ENCODE measurements at places on chromosomes 5 and 9.
A peak's percentile ranks its signal among the peaks of the same experiment; 100 is the strongest.

DNA sequence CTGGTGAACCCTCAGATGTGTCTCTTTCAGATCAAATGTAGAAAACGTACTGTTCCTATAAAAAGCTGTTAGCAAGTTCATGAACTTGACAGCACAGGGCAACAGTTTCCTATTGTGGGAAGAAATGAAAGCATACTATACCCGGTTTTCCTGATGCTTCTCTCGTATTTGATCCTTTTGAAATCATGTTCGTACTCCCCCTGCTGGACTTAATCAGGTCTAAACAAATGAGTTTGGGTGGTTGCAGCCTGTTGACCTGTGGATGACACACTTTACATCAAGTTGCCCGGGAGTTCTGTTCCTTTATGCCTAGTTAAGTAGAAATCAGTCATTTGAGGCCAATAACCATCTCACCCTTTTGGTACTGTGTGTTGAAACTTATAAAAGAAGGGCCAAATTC is 1992.3 kb downstream of the MAT2B start:
- no peak overlapping the region for H3K27ac ChIP-seq
- no peaks in the 10 kb centered on the region for H3K27me3 ChIP-seq
- no peak overlapping the region for H3K4me3 ChIP-seq
- no peak for DNase-seq

DNA sequence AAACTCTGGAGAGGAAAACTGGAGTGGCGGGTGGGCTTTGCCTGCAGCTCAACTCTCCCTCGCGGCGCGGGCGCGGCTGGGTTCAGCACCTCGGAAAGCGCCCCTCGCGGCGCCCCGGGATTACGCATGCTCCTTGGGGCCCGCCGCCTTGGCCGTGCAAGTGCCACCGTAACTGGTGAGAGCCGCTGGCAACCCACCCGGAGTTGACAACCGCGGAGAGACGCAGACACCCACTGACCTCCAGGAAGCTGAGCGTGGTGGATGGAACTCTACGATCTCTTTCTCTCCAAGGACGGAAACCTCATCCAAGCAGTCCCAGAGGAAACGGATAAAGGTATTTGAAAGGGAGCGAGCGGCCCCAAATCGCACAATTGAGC is 194 bp upstream of the RXFP3 start:
- H3K4me3 ChIP-seq, result no peak overlapping the region
- DNase-seq, result peak; percentile 62
- H3K27me3 ChIP-seq, result peaks cover 43% of the 10 kb centered on the region
- H3K36me3 ChIP-seq, result no peaks in the 10 kb centered on the region
- H3K4me1 ChIP-seq, result no peaks in the 10 kb centered on the region
- no peak overlapping the region for H3K27ac ChIP-seq

DNA sequence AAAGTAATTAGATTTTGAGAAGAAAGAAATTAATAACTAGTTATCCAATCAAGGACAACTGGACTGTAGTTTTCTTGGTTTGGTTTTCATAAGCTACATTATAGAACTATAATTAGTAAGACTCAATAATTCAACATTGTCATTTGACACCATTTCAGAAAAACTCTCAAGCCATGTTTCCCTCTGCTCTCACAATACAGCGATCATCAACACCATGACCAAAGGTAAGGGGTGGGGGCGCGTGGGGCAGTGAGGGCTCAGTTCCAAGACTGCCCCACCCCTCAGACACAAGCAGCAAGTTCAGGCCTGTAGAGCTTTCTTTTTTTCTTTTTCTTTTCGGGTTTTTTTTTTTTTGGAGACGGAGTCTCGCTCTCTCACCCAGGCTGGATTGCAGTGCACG is 6.4 kb downstream of the CMBL start:
- no peaks in the 10 kb centered on the region for H3K36me3 ChIP-seq
- no peak overlapping the region for H3K4me3 ChIP-seq
- DNase-seq, result no peak
- H3K27me3 ChIP-seq, result peaks cover 12% of the 10 kb centered on the region
- H3K4me1 ChIP-seq, result no peaks in the 10 kb centered on the region
- no peak overlapping the region for H3K27ac ChIP-seq

DNA sequence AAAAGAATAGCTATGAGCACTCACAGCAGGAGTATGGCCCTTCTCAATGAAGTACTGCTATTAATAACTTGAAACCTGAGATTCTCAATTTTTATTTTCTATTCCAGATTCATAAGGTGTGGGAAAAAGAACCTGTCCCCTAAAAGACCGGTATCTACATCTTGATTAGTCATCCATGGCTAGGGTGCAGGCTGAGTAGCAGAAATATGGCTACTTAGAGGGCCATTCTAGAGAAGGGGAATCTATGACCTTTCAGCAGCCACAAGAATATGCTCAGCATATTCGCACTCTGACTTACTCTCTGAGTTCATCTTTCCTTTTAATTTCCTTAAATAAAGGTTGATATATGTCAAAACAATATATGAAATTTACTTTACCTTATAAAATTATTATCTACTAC is 27.7 kb downstream of the WDR36 start:
- H3K4me3 ChIP-seq, result no peak overlapping the region
- H3K36me3 ChIP-seq, result peaks cover 60% of the 10 kb centered on the region
- peaks cover 48% of the 10 kb centered on the region for H3K4me1 ChIP-seq
- H3K27ac ChIP-seq, result peak overlapping the region; percentile 11
- no peaks in the 10 kb centered on the region for H3K27me3 ChIP-seq

DNA sequence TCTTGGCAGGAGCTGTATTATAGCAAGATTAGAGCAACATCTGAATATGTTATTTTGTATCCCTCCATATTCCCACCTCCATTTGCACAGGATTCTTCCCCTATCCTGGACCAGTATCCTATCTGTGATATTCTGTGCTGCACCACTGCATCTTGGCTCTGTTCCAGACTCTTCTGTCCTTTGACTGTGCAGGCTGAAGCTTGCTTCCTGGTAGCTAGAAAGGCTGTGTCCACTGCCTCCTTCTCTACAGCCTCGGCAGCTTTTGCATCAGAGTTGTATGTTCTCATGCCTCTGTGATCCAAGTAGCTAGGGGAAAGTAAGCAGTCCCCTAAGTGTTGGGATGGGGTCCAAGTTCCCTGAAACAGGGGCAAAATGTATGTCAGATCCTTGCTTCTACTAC is 104.1 kb downstream of the GAS1 start:
- H3K27me3 ChIP-seq, result no peaks in the 10 kb centered on the region
- H3K36me3 ChIP-seq, result no peaks in the 10 kb centered on the region
- H3K4me3 ChIP-seq, result no peak overlapping the region
- DNase-seq, result no peak
- no peaks in the 10 kb centered on the region for H3K4me1 ChIP-seq

DNA sequence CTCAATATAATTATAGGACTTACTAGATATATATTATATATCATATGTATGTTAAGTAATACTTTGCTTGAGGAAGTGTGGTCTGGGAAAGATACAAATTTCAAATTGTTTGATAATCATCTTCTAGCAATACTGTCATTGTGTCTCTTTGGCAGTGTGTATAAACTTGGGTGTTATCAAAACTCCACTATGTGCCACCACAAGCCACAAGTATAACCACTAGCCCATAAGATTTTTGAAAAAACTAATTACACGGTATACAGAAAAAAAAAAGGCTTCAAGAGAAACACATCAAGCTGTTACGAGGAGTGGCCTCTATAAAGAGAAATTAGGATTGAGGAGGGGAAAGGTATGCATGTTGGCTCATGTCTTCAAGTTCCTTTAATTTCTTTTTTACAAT is 44.7 kb upstream of the PCSK5 start:
- no peaks in the 10 kb centered on the region for H3K27me3 ChIP-seq
- H3K27ac ChIP-seq, result no peak overlapping the region

DNA sequence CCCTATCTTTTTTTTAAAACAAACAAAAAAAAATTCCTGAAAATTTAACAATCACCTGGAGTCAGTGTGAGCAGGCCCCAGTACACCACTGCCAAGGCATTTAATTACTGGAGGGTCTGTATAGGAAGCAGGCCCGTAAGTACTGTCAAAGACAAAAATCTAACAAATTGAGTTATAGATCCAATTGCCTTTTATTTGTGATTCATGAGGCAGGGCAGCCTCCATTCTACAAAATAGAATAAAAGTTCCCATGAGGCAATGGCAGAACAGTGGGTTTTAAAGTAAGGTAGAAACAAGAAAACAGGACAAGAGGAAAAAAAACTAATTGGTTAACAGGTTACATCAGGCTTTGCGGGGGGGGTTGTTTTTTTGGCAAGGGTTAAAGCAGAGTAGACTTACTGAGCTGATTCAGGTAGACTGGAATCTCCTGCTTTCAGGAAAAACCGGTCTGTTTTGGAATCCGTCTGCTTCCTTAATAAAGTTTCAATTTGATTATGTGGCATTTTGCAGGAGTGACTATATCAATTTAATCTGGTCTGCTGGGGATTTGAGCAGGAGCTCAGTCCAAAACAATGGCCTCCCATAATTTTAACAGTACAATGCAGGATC is 48.9 kb downstream of the AUH start:
- peaks cover 7% of the 10 kb centered on the region for H3K4me1 ChIP-seq
- no peak for DNase-seq
- H3K27ac ChIP-seq, result no peak overlapping the region
- peaks cover 24% of the 10 kb centered on the region for H3K36me3 ChIP-seq

GRCh38 chr5:127400946-127401670 is 110.5 kb downstream of the MEGF10 start:
- no peaks in the 10 kb centered on the region for H3K4me1 ChIP-seq
- no peak for DNase-seq
- no peaks in the 10 kb centered on the region for H3K36me3 ChIP-seq
- H3K27me3 ChIP-seq, result peaks cover 17% of the 10 kb centered on the region
- H3K27ac ChIP-seq, result no peak overlapping the region
- no peak overlapping the region for H3K4me3 ChIP-seq

DNA sequence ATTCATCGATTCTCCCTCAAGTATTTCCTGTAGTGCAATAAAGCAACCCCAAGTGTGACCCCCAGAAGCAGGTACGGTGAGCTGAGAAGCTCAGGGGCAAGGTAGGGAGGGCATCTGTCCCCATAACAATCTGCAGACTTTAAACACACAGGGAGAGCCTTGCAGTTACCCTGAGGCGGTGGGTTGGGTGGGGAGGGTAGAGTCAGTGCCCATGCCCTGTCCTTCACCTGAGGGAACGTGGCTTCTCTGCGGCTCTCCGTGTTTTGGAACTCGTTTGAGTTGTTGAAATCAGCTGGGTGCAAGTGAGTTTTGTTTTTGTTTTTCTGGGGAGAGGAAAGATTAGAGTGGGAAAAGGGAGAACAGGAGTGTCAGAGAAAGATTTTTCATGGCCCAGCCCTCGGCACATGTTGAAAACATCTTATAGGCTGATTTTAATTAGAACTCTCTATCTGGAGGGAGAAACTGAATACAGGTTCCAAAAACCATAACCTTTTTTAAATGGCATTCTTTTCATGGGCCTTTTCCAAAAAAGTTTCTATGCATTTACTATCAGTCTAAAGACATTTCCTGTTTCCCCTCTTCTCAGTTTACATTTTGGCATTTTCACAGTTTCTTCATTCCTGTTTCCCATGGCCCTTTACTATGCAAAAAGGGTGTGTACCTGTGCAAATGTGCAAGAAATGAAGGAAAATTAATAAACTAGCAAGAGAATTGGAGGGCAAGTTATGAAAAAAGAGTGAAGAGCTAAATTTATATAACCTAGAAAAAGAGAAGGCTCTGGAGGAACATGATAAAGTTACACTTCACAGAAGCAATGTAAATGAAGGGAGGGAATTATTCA is 266.5 kb upstream of the VLDLR start:
- H3K36me3 ChIP-seq, result no peaks in the 10 kb centered on the region
- H3K4me3 ChIP-seq, result no peak overlapping the region
- no peak overlapping the region for H3K27ac ChIP-seq
- DNase-seq, result no peak
- no peaks in the 10 kb centered on the region for H3K4me1 ChIP-seq

DNA sequence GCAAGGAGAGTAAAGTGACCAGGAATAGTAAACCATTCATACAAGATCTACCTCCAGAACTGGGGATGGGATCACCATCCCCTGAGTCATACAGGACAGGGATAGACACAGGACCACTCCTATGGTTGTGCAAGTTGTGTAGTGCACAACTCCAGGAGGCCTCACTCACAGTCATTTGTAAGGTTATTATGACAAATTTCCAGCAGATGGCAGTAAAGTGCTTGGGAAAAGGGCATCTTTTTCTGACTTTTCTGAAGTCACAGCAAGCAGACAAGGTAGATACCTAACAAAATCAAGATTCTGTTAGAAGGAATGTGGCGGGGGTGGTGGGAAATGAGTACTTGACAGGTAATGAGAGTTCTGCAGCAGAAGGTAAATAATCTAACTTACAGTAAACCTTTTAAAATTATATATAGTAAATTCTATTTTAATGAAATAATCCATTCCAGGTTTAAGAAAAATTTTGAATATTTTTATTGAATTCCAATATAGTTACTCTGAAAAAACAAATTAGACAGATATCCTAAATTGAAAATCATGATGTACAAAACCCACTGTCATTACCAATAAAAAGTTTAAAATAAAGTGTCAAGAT is 16.7 kb upstream of the KIF27 start:
- H3K4me3 ChIP-seq, result no peak overlapping the region
- no peaks in the 10 kb centered on the region for H3K27me3 ChIP-seq
- no peaks in the 10 kb centered on the region for H3K4me1 ChIP-seq
- DNase-seq, result no peak
- peaks cover 15% of the 10 kb centered on the region for H3K36me3 ChIP-seq

DNA sequence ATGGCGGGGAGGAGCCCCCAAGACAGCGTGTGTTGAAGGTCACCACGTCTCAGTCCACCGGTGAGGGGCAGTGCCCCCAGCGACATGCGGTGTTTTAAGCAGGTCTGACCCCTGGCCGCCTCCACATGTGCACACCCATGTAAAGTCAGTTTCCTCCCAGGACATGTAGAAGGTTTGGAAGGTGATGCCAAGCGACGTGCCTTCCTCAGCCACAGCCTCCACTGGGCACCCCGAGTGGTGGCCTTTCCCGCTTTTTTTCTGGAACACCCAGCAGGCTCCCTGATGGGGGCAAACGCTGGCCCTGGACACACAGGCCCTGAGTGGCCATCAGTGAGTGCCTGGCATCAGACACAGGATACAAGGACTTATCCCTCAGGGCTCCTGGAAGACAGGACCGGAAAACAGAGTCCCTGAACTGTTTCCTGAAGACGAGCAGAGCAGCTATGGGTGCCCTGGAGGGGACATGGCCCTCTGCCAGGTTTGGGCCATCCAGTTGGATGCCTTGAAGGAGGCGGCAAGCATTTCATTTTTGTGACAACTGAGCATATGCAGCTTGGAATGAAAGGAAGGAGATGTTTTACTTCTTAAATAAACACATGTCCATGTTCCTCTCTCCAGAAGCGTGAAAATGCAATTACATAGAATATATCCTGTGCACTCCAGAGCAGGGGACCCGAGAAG is 275.8 kb upstream of the IRX2 start:
- H3K27ac ChIP-seq, result no peak overlapping the region
- no peaks in the 10 kb centered on the region for H3K4me1 ChIP-seq
- H3K36me3 ChIP-seq, result no peaks in the 10 kb centered on the region

DNA sequence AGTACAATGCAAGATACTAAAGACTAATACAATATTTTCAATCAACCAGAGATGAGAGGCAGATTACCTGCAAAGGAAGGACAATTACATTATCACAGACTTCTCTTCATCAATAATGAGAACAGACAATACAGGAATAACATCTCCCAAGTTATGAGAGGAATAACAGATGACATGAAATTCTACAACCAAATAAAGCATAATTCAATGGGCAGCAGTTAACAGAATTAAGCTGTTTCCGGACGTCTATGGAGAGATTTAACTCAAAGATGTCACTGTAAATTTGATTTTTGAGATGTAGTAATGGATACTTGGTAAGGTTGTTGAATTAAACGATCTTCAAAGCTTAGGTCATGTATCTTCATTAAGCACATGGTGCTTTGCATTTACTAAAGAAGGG is 19.8 kb upstream of the PARP8 start:
- no peak overlapping the region for H3K27ac ChIP-seq
- peaks cover 11% of the 10 kb centered on the region for H3K4me1 ChIP-seq
- DNase-seq, result no peak
- H3K4me3 ChIP-seq, result no peak overlapping the region
- H3K27me3 ChIP-seq, result no peaks in the 10 kb centered on the region
- no peaks in the 10 kb centered on the region for H3K36me3 ChIP-seq
